Activated naive CD4-positive, alpha-beta T cell (primary cell): ENCODE measurements at places on chromosomes 13 and 19.

- DNase-seq = no peak
Measured at GRCh38 chr13:111856571-111856970, 210.4 kb upstream of the SOX1 start.

- DNase-seq = no peak
Measured at GRCh38 chr13:69903081-69903480, 204.5 kb upstream of the ATXN8OS start.

DNA sequence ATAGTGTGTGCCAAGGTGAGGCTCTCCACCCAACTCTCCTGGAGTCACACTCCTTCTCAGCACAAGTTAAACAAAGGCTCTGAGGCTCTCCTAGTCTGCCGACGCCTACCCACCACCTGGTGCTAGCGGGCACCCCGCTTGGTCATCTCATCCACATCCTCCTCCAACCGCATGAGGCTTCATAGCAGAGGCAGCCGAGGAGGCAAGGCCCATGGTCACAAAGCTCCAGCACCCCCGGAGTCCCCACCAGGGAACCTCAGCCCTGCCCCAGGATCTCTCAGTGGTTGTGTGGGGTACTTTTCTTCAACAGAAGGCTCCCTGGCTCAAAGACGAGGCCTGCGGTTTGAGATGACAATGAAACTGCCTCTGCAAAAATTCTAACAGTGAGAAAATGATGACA is 43.0 kb downstream of the STK24 start:
- DNase-seq = no peak

- peak; percentile 35 for DNase-seq
Measured at GRCh38 chr19:55383279-55384130, 587 bp downstream of the TMEM238 start.

GRCh38 chr19:13557756-13558398 is 51.6 kb upstream of the CACNA1A start:
- no peak for DNase-seq

DNA sequence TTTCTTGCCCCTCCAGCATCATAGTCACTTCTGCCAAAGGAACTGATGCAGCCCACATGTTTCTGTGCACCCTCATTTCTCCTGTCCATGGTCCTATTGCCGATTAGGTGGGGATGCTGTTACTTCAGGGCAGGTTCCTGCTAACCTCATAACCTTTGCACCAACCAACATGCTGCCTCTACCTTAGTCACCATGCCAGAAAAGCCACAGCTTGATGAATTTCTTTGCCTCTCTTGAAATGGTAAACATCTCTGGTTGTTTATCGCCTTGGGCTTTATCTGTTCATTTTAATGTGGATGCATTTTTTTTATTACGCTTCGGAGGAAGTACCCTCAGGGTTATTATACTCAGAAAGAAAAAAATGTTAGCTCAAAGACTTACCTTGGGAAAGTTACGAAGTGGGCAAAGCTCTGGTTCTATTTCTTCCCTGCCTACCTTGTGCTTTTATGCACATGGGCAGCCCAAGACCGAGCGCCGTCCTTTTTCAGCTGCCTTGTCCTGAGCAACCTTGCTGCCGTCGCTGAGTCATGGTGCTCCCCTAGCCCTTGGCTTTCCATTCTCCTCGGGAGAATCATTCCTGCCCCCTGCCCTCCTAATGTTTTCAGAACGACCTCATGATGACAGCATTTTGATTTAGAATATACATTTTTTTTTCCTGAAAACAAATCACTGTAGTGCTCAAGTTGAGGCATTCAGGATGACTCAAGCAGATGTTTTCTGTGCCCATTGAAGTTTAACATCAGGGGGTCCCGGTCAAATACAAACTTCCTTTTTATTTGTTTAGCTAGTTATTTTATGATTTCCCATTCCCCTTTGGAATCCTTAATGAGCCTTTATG is 280.0 kb downstream of the SHISA2 start:
- no peak for DNase-seq

DNA sequence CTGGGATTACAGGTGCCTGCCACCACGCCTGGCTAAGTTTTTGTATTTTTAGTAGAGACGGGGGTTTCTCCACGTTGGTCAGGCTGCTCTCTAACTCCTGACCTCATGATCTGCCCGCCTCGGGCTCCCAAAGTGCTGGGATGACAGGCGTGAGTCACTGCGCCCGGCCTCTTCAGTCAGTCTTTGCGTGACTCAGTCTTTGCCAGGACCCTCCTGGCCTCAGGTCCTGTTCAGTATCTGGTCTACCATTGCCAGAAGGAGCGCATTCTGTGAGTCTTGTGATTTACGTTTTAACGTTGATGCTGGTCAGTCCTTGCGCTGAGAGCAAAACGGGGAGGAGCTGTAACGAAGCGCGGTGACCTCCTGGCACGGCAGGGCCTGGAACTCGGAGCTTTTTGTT is 7.6 kb upstream of the HMG20B start:
- no peak for DNase-seq

- no peak for DNase-seq
Measured at GRCh38 chr13:46392967-46393366, 5.9 kb upstream of the RUBCNL start.
